Subcutaneous preadipocyte (primary cell): ENCODE measurements at places on chromosomes 3 and 15. TPM values are rescaled to one million over a fixed set of nuclear protein-coding genes. Genes with fewer than 3 reads are reported as not detected.

Gene PDZRN3
- total RNA-seq, result 33.8 and 43.8 TPM in 2 replicates

Gene MUC20
- total RNA-seq, result 0.39 and 1.1 TPM in 2 replicates

Gene GNAT1
- total RNA-seq, result not detected in 2 replicates

Gene PLA2G4F
- total RNA-seq, result not detected in 2 replicates

Gene CIP2A
- total RNA-seq, result 23.1 and 39.9 TPM in 2 replicates

Gene LNP1
- 4.3 and 4.4 TPM in 2 replicates for total RNA-seq

Gene CLDN18
- not detected in 2 replicates for total RNA-seq

Gene SHQ1
- total RNA-seq, result 17.6 and 23.9 TPM in 2 replicates

Gene IQCH
- 3.7 and 6.1 TPM in 2 replicates for total RNA-seq

Gene SLC9A9
- total RNA-seq, result 6.8 and 13.6 TPM in 2 replicates
